ENCODE measurements at places on chromosomes 6 and 20. TPM values are rescaled to one million over a fixed set of nuclear protein-coding genes. Genes with fewer than 3 reads are reported as not detected.
A peak's percentile ranks its signal among the peaks of the same experiment; 100 is the strongest.

DNA sequence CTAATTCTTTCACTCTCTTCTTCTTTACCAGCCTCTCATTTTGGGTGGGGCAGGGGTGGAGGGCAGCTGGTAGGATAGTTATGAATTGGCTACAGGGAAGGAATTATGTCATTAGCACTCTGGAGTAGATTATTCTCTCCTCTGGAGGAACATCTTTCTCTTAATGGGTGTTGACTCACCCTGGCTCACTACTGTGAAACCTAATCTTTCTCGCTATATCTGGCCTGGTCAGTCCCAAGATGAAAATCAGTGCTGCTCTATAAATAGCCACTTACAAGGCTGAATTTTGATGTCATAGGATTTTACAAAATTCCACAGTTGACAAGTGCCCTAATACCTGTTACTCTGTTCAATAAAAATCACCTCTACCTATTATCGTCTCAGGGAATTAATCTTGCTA is 151.3 kb downstream of the COL9A1 start:
- DNase-seq: no peak
- H3K4me3 ChIP-seq: no peak overlapping the region
- no peaks in the 10 kb centered on the region for H3K4me1 ChIP-seq
- no peak overlapping the region for H3K27ac ChIP-seq

- no peaks in the 10 kb centered on the region for H3K4me1 ChIP-seq
- H3K27me3 ChIP-seq: no peaks in the 10 kb centered on the region
- no peak overlapping the region for H3K27ac ChIP-seq
- no peak for DNase-seq
- H3K36me3 ChIP-seq: no peaks in the 10 kb centered on the region
- H3K4me3 ChIP-seq: no peak overlapping the region
Observed at GRCh38 chr20:15576411-15576810, 996.8 kb downstream of the KIF16B start.

GRCh38 chr20:24291014-24291413 is 178.4 kb upstream of the SYNDIG1 start:
- H3K27me3 ChIP-seq: no peaks in the 10 kb centered on the region
- no peak overlapping the region for H3K4me3 ChIP-seq
- no peak for DNase-seq
- H3K4me1 ChIP-seq: no peaks in the 10 kb centered on the region

GRCh38 chr6:95819939-95820338 is 195.8 kb upstream of the FUT9 start:
- no peaks in the 10 kb centered on the region for H3K4me1 ChIP-seq
- H3K27ac ChIP-seq: no peak overlapping the region
- DNase-seq: no peak
- H3K27me3 ChIP-seq: no peaks in the 10 kb centered on the region

GRCh38 chr6:10659699-10660348 is 34.6 kb downstream of the C6orf52 start:
- no peak for DNase-seq
- H3K27ac ChIP-seq: no peak overlapping the region
- H3K4me1 ChIP-seq: no peaks in the 10 kb centered on the region
- peak overlapping the region; percentile 36 for H3K4me3 ChIP-seq
- H3K36me3 ChIP-seq: no peaks in the 10 kb centered on the region
- H3K27me3 ChIP-seq: no peaks in the 10 kb centered on the region

Gene CCDC28A
- 8.9 TPM for total RNA-seq

GRCh38 chr6:21898107-21898796 is 304.7 kb downstream of the SOX4 start:
- H3K36me3 ChIP-seq: no peaks in the 10 kb centered on the region
- DNase-seq: no peak
- no peak overlapping the region for H3K27ac ChIP-seq
- no peaks in the 10 kb centered on the region for H3K4me1 ChIP-seq

Gene BPIFB1
- not detected for total RNA-seq

- H3K4me1 ChIP-seq: peaks cover 2% of the 10 kb centered on the region
- H3K36me3 ChIP-seq: no peaks in the 10 kb centered on the region
- H3K27ac ChIP-seq: peak overlapping the region; percentile 62
- DNase-seq: peak; percentile 26
- no peaks in the 10 kb centered on the region for H3K27me3 ChIP-seq
Observed at GRCh38 chr6:107115695-107116327, 496 bp upstream of the BEND3 start.

Gene ASCC3
- total RNA-seq: 22.8 TPM

Gene EEF1E1
- 10.0 TPM for total RNA-seq

Gene PEX7
- total RNA-seq: 14.0 TPM

Gene GCLC
- total RNA-seq: 34.4 TPM

DNA sequence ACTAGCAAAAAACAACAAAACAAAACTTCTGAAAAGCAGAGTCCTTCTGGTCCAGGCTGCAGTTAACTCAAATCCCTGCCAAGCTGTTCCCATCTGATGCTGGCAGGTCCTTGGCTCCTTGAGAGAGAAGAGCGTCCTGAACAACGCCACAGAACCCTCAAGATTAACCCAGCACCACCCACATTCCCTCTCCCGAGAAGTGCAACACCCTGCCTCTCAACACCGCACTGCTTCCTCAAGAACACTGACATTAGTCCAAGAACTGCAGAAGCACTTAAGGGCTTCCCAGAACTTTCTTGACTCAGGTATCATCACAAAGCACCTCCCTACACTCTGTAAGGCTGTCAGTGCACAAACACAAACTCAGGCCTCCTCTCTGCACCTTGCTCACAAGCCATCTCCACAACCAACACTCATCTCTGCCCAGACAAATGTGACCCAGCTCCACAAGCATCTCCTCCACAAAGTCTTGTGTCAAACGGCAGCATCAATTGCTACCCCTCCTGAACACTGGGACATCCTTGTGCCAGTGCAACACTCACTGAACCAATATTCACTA is 7.5 kb downstream of the MRPL14 start:
- DNase-seq: no peak
- H3K4me3 ChIP-seq: no peak overlapping the region
- no peaks in the 10 kb centered on the region for H3K27me3 ChIP-seq
- H3K27ac ChIP-seq: no peak overlapping the region

DNA sequence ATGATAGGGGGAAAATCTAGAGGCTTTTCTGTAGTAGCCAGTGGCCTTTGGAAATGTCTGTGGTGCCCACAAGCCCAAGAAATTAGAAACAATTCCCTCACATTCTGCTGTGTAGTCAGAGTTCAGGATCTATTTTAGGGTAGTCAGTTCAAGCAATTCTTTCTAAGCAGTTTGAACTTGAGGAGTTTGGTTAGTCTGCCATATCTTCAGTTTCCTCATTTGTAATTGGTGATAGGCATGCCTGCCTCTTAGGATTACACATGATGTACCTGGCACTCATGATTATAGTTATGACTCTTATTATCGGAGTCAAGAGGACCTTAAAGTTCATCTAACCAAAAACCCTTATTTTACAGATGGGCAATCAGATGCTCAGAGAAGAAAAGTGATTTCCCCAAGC is 21.2 kb upstream of the MEP1A start:
- H3K4me3 ChIP-seq: no peak overlapping the region
- no peaks in the 10 kb centered on the region for H3K27me3 ChIP-seq
- no peaks in the 10 kb centered on the region for H3K36me3 ChIP-seq
- no peak for DNase-seq
- H3K27ac ChIP-seq: peak overlapping the region; percentile 82
- no peaks in the 10 kb centered on the region for H3K4me1 ChIP-seq

- no peak for DNase-seq
- H3K36me3 ChIP-seq: no peaks in the 10 kb centered on the region
- no peaks in the 10 kb centered on the region for H3K4me1 ChIP-seq
- no peak overlapping the region for H3K27ac ChIP-seq
- no peak overlapping the region for H3K4me3 ChIP-seq
Observed at GRCh38 chr20:3229158-3229557, 9.8 kb downstream of the SLC4A11 start.

- peaks cover 64% of the 10 kb centered on the region for H3K4me1 ChIP-seq
- peaks cover 16% of the 10 kb centered on the region for H3K36me3 ChIP-seq
- H3K27ac ChIP-seq: no peak overlapping the region
- H3K27me3 ChIP-seq: no peaks in the 10 kb centered on the region
Observed at GRCh38 chr20:10428008-10428407, 6.0 kb downstream of the MKKS start.

DNA sequence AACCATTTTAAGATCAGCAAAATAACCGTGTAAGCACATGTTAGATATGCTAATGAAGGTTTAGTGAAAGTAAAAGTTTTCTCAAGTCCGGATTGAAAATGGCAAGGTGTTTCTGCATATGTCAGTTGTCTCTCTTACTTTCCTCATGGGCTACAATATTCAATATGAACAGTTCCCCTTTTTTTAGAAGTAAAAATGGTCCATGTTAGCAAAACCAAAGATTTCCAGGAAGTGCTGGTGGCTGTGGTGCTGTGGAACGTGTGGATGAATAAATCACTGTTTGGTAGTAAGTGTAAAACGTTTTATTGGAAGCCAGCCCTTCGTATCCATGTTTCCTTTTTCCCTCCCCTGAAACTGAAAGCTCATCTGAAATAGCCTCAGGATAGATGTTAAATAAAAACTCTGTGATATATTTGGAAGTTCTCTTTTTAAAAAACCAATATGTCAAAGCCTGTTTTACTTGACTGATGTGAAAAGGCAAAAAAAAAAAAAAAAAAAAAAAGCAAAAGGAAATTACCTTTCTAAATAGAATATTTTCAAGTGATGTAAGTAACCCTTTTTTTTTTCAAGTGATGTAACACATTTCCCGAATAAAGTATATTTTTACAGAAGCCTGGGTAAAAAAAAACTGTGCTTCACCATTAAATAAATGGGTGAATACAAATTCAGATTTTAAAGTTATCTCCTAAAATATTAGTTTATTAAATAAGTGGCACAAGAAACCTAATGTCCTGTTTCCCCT is 41.9 kb downstream of the PLEKHG1 start:
- no peak for DNase-seq
- H3K4me1 ChIP-seq: peaks cover 9% of the 10 kb centered on the region
- H3K27me3 ChIP-seq: no peaks in the 10 kb centered on the region
- peak overlapping the region; percentile 13 for H3K4me3 ChIP-seq

- no peak overlapping the region for H3K4me3 ChIP-seq
- no peaks in the 10 kb centered on the region for H3K4me1 ChIP-seq
- H3K27me3 ChIP-seq: peaks cover 15% of the 10 kb centered on the region
- no peaks in the 10 kb centered on the region for H3K36me3 ChIP-seq
- H3K27ac ChIP-seq: no peak overlapping the region
Observed at GRCh38 chr6:155450240-155450581, 5.4 kb downstream of the NOX3 start.

GRCh38 chr6:40961831-40962230 is 77.2 kb downstream of the UNC5CL start:
- H3K36me3 ChIP-seq: no peaks in the 10 kb centered on the region
- H3K4me1 ChIP-seq: no peaks in the 10 kb centered on the region
- no peak for DNase-seq
- no peak overlapping the region for H3K27ac ChIP-seq
- no peaks in the 10 kb centered on the region for H3K27me3 ChIP-seq

DNA sequence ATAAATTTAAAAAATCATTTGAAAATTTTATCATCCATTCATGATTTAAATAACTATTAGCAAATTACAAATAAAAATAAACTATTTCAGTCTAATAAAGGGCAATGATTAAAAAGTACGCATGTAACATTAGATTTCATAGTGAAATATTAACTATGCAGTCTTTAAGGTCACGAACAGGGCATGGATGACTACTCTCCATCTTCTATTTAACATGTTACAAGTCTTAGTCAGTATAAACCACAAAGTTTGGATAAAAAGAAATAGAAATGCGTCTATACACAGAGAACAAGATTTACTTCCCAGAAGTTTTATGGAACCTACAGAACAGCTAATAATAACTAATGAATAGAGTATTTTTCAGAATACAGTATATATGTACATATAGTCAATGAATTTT is 1016.0 kb downstream of the EYS start:
- H3K36me3 ChIP-seq: no peaks in the 10 kb centered on the region
- no peaks in the 10 kb centered on the region for H3K4me1 ChIP-seq
- no peak overlapping the region for H3K27ac ChIP-seq
- H3K4me3 ChIP-seq: no peak overlapping the region

Gene NMBR
- total RNA-seq: not detected

- no peaks in the 10 kb centered on the region for H3K36me3 ChIP-seq
- H3K27me3 ChIP-seq: no peaks in the 10 kb centered on the region
- no peak overlapping the region for H3K4me3 ChIP-seq
- H3K4me1 ChIP-seq: peaks cover 26% of the 10 kb centered on the region
- no peak for DNase-seq
Observed at GRCh38 chr6:39422238-39422637, 99.7 kb upstream of the KCNK16 start.

GRCh38 chr6:132768051-132768517 is 10.4 kb upstream of the VNN2 start:
- H3K27me3 ChIP-seq: no peaks in the 10 kb centered on the region
- peak; percentile 7 for DNase-seq
- no peak overlapping the region for H3K27ac ChIP-seq
- no peak overlapping the region for H3K4me3 ChIP-seq

All from heart right ventricle (tissue), 16 donors.